Tibial artery (tissue), 4 donors: ENCODE measurements at places on chromosomes 5 and 9.

- no peaks in the 10 kb centered on the region for H3K27me3 ChIP-seq
- H3K27ac ChIP-seq, result no peak overlapping the region
- no peaks in the 10 kb centered on the region for H3K4me1 ChIP-seq
These were observed 48.3 kb downstream of the DAP start for GRCh38 chr5:10712574-10713366.

- H3K27ac ChIP-seq, result no peak overlapping the region
- H3K4me1 ChIP-seq, result peaks cover 14% of the 10 kb centered on the region
- peaks cover 28% of the 10 kb centered on the region for H3K36me3 ChIP-seq
- no peak for DNase-seq
These were observed 3.0 kb downstream of the ZDHHC12 start for GRCh38 chr9:128720841-128721486.

GRCh38 chr9:88017096-88017495 is 42.8 kb upstream of the CDK20 start:
- H3K36me3 ChIP-seq, result no peaks in the 10 kb centered on the region
- H3K27ac ChIP-seq, result no peak overlapping the region
- H3K4me1 ChIP-seq, result no peaks in the 10 kb centered on the region
- no peak overlapping the region for H3K4me3 ChIP-seq

DNA sequence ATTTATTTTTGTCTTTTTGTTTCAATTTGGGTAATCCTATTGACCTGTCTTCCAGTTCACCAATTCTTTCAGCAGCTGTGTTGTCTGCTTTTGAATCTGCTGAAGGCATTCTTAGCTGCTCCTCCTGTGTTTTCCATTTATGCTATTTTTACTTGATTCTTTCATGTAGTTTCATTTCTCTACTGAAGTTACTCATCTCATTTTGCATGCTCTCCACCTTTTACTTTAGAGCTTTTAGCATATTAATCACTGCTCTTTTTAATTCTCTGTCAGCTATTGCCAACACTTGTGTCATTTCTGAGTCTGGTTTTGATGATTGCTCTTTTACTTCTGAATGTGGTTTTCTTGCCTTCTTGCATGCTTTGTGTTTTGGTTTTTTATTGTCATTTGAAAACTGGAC is 496.0 kb upstream of the CLINT1 start:
- no peaks in the 10 kb centered on the region for H3K27me3 ChIP-seq
- no peak overlapping the region for H3K27ac ChIP-seq
- H3K4me1 ChIP-seq, result no peaks in the 10 kb centered on the region
- no peaks in the 10 kb centered on the region for H3K36me3 ChIP-seq
- H3K4me3 ChIP-seq, result no peak overlapping the region

DNA sequence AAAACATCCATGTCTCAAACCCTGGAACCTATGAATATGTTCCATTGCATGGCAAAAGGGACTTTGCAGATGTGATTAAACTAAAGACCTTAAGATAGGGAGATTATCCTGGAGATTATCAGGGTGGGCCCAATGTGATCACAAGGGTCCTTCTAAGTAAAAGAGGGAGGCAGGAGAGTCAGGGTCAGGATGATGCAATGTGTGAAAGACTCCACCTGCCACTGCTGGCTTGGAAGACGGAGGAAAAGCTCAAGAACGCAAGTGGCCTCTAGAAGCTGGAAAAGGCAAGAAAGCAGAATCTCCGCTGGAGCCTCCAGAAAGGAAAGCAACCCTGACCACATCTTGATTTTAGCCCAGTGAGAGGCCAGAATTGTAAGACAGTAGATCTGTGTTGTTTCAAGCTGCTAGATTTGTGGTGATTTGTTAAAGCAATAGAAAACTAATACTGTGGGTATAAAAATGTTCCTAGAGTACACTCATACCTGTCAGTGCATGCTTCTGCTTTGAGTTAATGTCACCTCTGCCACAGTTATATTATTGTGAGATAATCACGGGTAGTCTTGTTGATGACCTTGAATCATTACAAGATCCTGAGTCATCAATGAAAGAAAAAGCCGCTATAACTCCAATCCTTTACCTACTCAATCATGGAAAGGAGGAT is 93.5 kb upstream of the TNPO1 start:
- no peaks in the 10 kb centered on the region for H3K36me3 ChIP-seq
- DNase-seq, result no peak
- H3K4me1 ChIP-seq, result no peaks in the 10 kb centered on the region
- no peaks in the 10 kb centered on the region for H3K27me3 ChIP-seq
- H3K27ac ChIP-seq, result no peak overlapping the region
